ENCODE measurements at places on chromosomes 2 and 18. TPM values are rescaled to one million over a fixed set of nuclear protein-coding genes. Genes with fewer than 3 reads are reported as not detected.

The ST8SIA3 gene
- not detected for total RNA-seq

The PMAIP1 gene
- total RNA-seq = 4.0 TPM

The LCT gene
- total RNA-seq = under 0.01 TPM

The ASXL3 gene
- total RNA-seq = not detected

The RESP18 gene
- total RNA-seq = not detected

The ST8SIA5 gene
- under 0.01 TPM for total RNA-seq
